Tibial nerve (tissue), 4 donors: ENCODE measurements at places on chromosomes 12 and 14. TPM values are rescaled to one million over a fixed set of nuclear protein-coding genes. Genes with fewer than 3 reads are reported as not detected.

GRCh38 chr14:97350415-97350814, 553.2 kb downstream of the VRK1 start:
- no peak for DNase-seq

KRT5 gene
- 0.22 TPM for total RNA-seq

- DNase-seq, result no peak
Observed at GRCh38 chr12:89574736-89575208, 48.9 kb upstream of the POC1B start.

GRCh38 chr12:71536279-71536938, 96.8 kb downstream of the LGR5 start:
- DNase-seq, result no peak

DNA sequence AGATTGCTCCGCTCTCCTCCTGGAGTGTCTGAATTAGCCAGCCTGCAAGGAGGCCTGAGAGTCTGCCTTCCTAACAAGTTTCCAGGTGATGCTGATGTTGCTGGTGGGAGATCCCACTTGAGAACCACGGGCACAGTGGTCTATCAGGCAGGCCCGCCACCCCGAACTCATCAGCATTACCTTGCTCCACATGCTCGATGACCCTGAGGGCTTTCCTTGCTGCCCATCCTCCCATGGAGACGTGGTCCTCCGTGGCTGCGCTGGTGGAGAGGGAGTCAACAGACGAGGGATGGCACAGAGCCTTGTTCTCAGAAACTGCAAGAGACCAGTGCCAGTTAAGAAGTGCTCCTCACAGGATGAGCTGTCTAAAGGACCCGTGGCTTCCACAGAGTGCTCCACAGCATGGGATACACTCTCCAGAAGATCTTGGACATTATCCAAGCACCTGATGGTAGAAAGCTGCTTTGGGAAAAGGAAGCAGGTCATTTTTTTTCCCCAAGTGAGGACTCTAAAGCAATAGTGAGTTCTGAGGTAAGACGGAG, 18.3 kb downstream of the HAL start:
- DNase-seq, result no peak

FGF6 gene
- total RNA-seq, result not detected

DNA sequence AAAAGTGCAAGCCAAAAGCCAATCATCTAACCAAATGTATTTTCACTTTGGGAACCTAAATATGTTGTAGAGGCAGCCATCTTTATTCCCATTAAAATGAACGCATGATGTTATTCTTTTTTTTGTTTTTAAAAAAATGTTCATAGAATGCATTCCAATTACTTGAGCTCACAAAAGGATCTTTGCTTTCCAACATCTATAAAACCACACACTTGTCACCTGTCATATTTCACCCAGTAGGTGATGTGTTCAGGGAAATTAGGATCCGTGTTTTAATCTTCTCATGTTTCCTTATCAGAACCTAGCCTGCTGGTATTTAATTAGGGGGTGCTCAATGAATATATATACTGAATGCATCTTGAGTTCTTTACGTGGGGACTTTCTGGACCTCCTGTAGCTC, 13.6 kb downstream of the TTC8 start:
- DNase-seq, result no peak
